NCI-H2171 (cell line): ENCODE measurements at places on chromosomes 3 and 15.

DNA sequence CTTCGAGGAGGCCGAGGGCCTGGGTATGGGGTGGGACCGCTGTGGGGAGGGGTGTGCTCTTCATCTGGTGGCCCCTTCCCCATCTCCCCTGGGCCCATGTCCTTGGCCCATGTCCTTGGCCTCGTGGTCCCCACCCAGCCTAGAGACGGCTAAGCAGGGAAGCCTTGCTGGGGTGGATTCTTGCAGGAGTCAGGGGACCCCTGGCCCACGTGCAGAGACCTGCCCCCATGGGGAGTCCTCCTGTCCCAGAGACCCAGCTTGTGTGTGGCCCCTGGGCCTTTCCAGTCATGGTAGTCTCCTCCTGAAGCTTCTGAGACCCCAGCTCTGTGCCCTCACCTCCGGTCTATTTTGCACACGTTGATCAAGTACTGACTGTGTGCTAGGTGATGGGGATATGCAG, 97.4 kb downstream of the TBC1D2B start:
- DNase-seq: no peak

- DNase-seq: no peak
Measured at GRCh38 chr3:45011756-45012508, 14.2 kb upstream of the CLEC3B start.

DNA sequence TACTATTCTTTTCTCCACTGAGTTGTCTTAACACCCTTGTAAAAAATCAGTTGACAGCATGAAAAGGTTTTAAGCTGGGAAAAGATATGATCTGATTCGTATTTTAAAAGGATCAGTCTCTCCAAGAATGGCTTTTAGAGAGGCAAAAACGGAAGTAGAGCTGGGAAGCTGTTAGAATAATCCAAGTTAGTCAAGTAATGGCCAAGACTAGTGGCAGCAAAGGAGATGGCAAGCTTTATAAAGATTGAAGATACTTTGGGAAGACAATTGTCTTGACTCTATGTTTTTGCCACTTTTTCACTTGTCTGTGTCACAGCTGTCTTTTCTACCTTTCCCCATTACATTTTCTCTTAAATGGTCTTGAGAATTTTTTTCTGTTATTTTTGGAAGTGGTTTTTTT, 243.5 kb upstream of the MANF start:
- DNase-seq: no peak

- DNase-seq: no peak
Measured at GRCh38 chr3:171640520-171641412, 169.5 kb downstream of the PLD1 start.

DNA sequence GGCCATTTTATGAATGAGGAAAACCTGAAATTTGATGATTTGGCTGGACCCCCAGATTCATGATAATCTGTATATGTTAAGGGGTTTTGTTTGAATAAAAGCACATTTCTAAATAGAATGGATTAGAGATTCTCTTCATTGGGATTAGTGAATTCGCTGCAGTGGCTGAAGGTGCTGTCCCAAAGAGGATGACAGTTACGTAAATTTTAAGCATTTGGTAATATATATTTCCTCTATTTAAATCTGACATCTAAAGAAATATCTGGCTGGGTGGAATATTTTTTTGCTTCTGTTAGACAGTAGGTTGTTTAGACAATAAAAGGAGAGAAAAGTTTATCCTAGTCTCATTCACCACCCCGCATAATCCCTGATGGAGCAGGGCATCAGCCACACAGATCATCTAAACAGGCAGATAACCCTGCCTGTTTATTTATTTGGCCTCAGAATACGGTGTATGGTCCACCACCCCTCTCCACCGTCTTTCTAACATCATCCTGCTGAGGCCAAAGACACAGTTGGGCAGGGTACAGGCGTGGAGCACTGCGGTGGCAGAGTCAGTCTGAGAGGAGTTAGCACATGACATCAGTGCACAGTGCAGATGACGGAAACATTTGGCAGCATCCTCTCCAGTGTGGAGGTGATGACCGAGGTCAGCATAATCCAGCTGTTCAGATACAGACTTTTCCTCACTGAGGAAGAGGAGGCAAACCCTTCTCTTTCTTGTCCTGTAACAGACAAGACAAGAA, 20.4 kb upstream of the NFKBIZ start:
- no peak for DNase-seq

- DNase-seq: no peak
Measured at GRCh38 chr3:31934018-31934417, 47.0 kb downstream of the OSBPL10 start.

DNA sequence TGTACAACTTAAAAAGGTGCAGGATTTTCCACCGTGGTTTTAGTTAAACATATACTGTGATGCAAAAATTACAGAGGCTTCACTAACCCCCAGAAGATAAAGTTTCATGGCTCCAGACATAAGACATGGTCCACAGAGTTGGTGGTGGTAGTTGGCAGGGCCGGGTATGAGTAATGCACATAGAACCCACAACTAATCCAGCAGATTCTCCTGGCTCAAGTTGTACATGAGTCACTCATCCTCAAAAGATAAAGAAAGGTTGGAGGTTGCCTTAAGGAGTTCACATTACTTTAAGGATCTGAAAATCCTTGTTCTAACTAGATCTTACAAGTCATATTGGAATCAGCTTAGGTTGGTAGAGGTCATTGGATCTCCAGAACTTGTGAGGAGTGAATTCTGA, 98.3 kb upstream of the ZBTB20 start:
- no peak for DNase-seq

DNA sequence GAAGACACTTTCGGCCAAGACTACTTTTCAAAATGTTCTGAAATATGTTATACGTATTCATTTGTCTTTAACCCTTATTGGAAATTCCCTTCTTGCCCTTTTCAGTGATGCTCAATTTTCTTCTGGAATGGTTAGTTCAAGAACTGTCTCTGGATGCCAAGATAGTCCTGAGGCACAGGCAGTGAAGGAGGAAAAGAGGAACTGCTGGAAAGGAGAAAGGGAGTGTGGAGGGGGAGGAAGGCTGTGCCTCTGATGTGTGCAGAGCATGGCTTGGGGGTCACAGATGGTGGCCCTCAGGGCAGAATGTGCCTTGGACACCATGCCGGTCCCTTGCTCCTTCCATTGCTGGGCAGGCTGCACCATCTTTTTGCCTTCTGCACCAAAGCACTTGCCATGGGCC, 73.7 kb downstream of the CEP63 start:
- DNase-seq: no peak

GRCh38 chr3:64267721-64268604, 42.7 kb upstream of the PRICKLE2 start:
- no peak for DNase-seq

DNA sequence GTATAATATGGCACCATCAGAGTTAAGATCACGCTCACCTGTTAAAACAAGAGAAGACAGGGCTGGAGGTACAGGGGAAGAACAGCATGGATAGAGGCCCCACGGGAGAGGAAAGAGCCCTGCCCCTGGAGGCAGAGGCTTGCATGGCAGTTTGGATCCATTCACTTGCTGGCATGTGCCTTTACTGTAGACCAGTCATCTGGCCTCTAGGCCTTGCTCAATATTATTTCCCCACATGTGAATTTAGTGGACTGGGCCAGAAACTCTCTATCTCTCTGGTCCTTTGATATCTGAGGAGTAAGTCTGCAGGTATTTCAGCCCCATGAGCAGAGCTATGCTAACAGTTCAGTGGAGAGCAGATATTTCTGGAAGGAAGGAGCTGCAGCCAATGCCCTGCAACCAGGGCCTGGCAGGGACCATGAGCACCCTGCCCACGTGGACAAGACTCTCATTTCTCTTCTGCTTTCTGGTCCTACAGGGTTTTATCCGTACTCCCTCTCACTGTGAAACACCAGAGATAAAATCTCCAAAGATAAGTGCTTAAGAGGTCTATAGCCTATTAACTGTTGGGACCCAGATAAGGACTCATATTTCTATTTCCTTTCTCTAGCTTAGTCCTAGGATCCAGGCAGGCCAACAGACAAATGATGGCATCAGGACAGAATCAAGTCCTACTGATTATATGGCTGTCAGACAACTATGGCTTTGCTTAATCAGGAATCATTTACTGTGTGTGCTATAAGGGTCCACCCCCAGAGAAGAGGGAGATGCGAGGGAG, 65.0 kb downstream of the CLDN11 start:
- no peak for DNase-seq

DNA sequence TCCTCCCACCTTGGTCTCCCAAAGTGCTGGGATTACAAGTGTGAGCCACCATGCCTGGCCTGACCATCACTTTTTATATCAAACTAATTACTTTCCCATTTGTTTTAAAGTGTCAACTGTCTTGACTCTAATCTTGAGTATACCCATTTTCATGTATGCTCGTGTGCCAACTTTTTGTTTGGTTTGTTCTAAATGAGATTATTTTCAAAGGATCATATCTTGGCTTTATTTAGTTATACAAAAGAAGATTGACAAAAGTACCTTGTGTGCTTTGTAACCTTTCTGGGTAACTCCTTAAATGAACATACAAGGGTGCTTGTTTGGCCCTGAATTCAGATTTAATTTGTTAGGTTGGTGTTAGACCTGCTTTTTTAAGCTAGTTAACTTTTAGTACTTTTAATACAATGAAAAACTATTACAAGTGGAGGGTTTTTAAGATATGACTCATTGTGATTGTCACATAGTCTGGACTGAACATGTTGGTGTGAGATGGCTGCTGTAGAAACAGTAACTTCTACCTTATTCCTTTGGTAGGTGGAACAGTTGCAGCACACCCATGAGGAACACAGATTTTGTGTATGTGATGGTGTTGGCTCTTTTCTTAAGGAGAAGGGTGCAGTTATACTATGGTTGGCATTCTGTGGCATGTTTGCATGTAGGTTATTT, 10.7 kb downstream of the KIF23 start:
- no peak for DNase-seq

DNA sequence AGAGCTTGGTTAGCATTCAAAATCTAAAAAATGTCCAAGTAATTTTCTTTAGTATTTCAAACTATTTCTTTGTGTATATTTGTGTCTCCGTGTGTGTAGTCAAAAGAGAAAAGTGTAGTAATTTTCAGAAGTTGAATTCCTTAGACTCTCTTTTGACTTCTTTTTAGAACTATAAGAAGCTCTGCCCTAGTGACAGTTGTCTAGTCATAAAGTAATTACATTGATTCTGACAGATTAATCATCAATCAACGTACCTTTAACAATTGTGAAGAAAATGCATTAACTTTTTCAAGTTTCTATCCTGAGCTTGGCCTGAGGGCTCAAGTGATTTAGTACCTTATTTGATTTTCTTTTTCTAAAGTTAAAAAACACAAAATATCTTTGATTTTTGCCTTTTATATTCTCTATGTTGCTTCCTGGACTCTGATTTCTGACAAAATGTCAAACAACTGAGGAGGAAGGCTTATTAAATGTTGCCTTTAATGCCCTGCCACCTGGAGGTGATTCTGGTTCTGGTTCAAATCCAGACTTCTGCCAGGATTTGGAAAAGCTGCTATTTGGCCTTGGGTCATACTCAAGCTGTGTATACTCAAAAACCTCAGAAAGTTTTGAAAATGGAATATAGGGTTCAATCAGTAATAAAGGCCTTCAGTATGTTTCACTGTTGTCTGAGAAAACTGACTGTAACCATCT, 653.6 kb downstream of the NSUN3 start:
- no peak for DNase-seq

- no peak for DNase-seq
Measured at GRCh38 chr3:184910664-184911063, 98.7 kb downstream of the VPS8 start.

DNA sequence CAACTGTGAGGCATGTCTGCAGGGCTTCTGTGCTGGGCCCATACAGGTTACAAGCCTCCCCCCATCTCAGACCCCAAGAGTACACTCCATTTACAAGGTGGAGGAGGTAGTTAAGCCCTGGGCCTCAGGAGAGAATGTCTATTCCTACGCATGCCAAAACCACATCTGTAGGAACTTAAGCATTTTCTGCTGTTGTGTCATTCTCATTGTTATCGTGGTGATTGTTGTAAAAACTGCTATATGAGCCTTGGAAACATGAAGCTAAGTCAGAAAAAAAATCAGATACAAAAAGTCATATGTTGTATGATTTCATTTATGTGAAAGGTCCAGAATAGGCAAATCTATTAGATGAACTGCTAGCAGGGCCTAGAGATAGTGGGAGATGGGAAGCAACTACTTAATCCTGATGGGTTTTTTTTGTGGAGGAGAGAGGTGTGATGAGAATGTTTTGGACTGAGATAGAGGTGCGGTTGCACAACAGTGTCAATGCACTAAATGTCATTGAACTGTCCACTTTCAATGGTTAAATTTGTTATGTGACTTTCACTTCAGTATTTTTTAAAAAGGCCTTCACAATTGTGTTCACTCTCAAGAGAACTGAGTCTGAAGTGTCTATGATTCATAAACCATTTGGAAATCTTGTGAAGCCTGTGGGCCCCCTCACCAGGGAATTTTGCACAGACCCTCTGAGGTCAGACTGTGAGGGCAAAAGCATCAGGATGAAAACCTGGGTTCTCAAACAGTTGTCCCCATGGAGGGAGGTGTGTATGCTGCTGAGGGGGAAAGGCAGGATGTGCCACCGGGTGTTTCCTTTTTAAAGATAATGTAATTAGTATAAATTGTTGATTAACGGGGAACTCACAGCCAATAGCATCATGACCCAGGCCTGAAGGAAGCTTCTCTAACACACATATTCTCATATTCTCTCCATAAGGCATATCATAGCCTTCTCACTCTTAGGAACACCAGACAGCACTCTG, 3.2 kb downstream of the RTP3 start:
- DNase-seq: no peak

DNA sequence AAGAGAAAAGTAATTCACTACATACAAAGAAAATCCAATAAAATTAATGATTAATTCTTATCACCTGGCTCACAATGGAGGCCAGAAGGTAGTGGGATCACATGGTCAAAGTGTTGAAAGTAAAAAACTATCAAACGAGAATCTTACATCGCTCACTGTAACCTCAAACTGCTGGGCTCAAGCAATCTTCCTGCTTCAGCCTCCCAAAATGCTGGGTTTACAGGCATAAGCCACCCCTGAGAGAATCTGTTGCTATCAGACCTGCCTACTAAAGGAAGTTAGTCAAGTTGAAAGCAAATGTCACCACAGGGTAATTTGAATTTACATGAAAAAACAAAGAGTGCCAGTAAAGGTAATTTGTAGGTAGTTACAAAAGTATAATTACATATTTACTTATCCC, 103.3 kb downstream of the PCCB start:
- DNase-seq: no peak

DNA sequence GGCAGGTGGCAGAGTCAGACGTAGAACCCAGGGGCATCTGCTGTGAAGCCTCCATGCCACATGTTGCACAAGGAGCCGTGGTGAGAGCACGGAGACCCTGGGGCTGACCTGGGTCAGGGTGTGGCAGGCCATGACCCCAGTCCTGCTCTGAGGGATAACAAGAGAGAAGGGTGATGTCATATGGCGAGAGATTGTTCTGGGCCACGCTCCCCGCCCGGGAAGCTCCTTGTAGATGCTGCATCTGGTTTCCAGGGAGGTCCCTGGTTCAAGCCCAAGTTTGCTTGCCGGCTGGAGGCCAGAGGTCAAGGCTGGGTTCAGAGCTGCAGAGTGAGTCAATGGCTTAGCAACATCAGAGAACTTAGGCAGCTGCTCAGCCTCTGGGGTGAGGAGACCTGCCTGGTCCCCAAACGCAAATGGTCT, 17.3 kb downstream of the FGD5 start:
- no peak for DNase-seq

GRCh38 chr3:183697610-183698317, at the start of gene YEATS2:
YEATS2 (plus strand) TSS chr3:183697797; CDS start chr3:183715163, 17,366 bp downstream.
- peak; percentile 75 for DNase-seq

- no peak for DNase-seq
Measured at GRCh38 chr3:47011371-47011770, 31.9 kb downstream of the NBEAL2 start.
